Endothelial cell (in vitro differentiated cells): ENCODE measurements at places on chromosomes 11 and 22. TPM values are rescaled to one million over a fixed set of nuclear protein-coding genes. Genes with fewer than 3 reads are reported as not detected.

Gene FXYD2
- total RNA-seq, result not detected

Gene BTBD18
- total RNA-seq, result not detected

Gene RSF1
- 73.7 TPM for total RNA-seq

Gene SCGB1C1
- not detected for total RNA-seq

Gene CLP1
- 31.1 TPM for total RNA-seq

Gene TRABD
- total RNA-seq, result 33.1 TPM

Gene ABCC8
- not detected for total RNA-seq

Gene CD3G
- total RNA-seq, result not detected

Gene DDTL
- total RNA-seq, result 1.4 TPM

DNA sequence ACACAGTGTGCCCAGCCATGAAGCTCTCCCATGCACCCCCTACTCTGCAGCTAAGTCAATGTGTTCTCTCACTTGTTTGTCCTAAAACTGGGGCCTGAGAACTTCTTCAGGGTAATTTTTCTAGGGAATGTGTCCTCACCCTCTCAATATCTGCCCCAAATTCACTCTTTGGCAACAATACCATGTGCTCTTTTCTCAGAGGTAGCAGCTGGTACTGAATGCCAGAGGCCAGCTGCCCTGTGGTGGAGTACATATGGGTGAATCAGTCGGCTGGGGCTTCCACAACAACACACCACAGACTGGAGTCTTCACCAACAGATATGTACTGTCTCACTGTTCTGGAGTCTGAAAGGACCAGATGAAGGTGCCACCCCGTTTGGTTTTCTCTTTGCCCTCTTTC lies 97.7 kb upstream of the TOP3B start:
- no peak for DNase-seq

- no peak for DNase-seq
These were observed 154.7 kb downstream of the BLID start for GRCh38 chr11:121961321-121961801.

GRCh38 chr11:81373986-81374385 lies 1359.7 kb downstream of the FAM181B start:
- DNase-seq, result no peak

DNA sequence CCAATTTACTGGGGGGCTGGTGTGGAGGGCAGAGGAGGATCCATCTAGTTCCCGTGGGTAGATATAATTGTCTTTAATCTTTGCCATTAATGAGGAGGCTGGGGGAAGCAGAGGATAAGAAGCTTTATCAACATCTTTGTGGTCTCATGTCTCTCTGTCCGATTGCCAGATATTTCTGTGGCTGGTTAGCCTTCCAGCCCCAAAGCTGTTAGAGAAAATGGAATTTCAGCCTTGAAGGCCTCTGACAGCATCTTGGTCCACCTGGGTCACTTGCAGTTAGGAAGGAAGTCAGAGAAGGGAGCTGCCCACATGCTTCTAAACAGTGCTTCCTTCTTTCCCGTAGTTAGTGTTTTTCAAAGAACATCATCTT lies 56.9 kb downstream of the ABTB2 start:
- DNase-seq, result no peak

DNA sequence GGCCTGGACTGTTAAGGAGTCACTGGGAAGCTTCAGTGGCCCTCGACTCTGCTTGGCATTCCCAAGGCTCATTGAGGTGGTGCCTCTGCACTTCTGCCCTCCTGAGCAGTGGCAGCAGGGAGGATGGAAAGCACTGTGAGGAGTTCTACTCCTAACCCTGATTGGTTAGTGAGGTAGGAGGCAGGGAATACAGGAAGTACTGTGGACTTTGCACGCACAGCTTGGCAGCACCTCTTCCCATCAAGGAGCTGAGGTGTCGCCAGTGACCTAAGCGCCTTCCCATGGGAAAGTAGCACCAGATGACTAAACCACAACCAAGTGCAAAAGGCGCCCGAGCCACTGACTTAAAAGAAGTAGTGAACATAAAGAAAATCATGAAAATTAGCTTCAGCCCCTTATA lies 152.5 kb upstream of the CADM1 start:
- DNase-seq, result no peak

DNA sequence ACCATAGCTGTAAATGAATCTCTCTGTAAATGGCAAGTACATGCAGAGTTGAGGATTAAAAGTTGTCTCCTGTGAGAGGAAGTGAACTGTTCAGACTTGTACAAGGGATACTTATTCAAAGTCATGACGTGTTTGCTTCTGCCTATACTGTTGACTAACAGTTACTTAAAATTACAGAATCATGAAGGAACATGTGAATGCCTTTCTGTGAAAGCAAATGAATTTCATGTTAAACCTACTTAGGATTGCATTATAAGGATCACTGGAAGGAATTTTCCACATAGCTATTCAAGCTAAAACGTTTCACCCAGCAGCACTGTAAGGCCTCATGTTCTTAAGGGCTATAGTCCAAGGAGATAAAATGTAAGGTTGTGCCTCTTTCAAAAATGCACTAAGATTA lies 93.4 kb upstream of the BIRC3 start:
- DNase-seq, result no peak

- DNase-seq, result no peak
These were observed 85.0 kb upstream of the CLPB start for GRCh38 chr11:72519220-72519881.

DNA sequence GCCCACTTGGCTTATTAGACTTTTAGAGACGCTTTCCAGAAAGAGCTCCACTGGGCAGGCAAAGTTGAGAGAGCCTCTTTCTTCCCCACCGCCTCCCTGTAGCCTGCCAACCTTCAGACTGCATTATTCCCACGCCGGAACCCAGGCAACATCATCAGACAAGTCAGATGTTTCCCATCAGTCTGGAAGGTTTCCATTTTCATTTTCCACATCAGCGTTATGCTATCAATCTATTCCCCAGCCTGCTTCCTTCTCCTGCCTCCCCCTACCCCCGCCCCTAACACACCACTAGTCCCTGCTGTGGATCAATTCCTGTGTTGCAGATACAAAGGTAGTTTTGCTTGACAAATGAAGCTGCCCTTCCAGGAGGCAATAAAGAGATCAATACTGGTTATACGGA lies 184.8 kb downstream of the DSCAML1 start:
- DNase-seq, result no peak

GRCh38 chr11:60343094-60343704 lies 16.1 kb downstream of the MS4A6E start:
- DNase-seq, result no peak

DNA sequence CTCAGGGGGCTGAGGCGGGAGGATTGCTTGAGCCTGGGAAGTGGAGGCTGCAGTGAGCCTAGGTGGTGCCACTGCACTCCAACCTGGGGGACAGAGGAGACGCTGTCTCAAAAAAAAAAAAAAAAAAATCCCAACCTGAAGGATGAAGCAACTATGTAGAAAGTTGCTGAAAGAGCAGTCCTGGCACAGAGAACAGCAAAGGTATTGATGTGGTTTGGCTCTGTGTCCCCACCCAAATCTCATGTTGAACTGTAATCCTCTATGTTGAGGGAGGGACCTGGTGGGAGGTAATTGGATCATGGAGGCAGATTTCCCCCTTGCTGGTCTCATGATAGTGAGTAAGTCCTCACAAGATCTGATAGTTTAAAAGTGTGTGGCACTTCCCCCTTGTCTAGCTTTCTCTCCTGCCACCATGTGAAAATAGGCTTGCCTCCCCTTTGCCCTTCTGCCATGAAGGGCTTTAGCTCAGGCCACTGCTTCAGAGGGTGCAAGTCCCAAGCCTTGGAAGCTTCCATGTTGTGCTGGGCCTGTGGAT lies 10.7 kb upstream of the SERPING1 start:
- DNase-seq, result no peak

GRCh38 chr11:11084337-11084736 lies 226.5 kb upstream of the ZBED5 start:
- no peak for DNase-seq

GRCh38 chr11:63763496-63764339 lies 4.9 kb downstream of the ZFTA start:
- DNase-seq, result peak; percentile 35

DNA sequence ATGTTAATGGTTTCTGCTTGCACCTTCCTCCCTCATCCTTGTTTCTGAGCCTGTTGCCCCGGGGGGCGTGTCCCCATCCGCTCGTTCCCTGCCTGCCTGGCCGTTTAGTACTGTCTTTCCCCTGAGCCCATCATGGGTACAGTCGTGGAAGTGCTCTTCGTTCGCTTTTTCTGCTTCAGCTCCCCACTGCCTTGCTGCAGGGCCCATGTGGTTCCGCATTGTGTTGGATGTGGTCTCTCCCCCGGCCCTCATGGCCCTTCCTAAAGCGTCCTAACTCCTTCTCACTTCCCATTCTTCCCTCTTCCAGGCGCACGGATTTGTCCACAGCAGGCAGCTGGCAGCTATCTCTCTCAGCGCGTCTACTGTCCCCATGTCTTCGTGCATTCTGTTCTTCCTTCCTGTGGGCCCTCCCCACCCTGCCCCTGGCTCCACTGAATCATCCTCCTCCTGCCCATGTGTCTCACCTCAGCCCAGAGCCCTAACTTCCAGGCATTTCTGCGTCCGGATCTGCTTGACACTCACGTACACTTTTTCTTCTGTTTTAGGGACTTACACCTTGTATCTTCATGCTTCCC lies 98.1 kb downstream of the ZBTB16 start:
- no peak for DNase-seq

DNA sequence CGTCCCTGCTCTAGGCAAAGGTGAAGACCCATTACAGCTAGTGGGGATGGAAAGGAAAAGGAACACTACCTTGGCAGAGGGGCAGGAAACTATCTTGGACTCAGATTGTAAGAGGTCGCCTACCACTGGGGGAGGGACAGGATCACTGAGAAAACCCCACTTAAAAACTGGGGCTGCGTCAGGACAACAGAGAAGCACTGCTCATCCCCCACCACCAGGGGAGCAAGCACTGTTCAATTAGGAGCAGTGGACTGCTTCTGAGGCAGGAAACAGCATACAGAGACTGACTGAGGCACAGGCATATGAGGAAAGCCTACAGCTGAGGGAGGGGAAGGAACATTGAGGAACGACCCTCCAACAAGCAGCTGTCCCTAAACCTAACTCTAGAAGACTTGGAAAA lies 20.8 kb upstream of the DLAT start:
- DNase-seq, result peak; percentile 53

DNA sequence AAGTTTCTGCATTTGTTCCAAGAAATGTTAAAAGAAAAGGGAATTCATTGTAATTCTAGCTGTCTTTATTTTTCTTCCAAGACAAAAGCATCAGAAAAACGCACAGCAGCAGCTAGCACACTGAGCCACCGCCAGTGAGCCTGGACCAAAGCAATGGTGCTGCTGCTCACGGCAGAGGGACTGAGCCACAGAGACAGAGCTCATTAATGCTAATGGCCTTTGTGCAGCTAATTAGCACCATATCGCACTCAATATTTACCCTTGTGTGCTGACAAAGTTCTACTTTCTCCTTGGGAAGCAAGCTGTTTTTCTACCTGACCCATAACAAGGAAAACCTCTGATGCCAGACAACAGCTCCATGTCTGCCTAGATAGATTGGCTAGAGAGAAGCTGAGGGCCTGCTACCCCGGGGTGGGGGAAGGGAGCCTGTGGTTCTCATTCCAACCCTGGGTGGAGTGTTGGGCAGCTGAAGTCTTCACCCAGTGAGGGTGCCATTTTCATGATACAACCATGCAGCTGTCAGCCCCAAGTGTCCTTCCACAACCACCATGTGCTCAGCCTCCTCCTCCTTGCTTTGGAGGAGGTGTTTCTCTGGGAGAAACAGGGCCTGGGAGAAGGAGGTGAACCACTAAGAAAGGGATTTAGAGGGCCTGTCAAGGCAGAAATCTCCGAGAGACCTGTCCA lies 131.1 kb upstream of the NCAM1 start:
- DNase-seq, result no peak

- no peak for DNase-seq
These were observed 1.8 kb upstream of the SNU13 start for GRCh38 chr22:41690476-41690875.

- DNase-seq, result no peak
These were observed 17.9 kb downstream of the RBM4B start for GRCh38 chr11:66659763-66660162.

- no peak for DNase-seq
These were observed 15.5 kb downstream of the DGCR8 start for GRCh38 chr22:20095521-20095920.

DNA sequence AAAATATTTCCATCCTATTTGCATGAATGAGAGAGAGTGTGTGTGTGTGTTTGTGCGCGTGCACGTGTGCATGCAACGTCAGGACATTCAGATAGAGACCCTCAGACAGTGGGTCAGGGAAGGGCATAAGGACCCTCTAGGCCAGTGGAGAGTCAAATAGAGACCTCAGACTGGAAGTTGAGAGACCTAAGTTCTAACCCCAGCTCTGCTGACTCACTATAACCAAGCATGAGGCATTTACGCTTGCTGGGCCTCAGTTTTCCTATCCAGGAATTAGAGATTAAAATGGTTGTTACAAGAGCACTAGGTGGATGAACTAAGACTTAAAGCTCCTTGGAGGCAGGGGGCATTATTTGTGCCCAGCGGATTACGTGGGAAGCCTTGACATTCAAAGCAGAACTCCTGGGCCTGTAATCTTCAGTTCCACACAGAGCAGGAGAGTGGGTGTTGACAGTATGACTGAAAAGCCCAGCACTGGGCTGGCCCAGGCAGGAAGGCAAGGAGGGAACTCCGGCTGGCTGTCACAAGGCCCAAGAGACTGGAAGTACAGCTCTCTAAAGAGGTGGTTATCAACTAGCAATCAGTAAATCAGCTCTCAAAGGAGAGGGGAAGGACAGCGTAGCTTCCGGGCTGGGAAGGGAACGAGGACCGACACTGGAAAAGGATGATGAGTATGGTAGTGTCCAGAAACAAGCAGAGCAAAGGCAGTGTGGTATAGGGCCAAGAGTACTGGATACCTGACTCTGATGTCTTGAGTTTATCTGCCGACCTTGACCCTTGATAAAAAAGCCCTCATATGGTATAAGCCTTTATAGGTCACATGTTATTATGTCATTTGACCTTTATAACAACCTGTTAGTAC lies 9.2 kb downstream of the RHOG start:
- DNase-seq, result no peak

DNA sequence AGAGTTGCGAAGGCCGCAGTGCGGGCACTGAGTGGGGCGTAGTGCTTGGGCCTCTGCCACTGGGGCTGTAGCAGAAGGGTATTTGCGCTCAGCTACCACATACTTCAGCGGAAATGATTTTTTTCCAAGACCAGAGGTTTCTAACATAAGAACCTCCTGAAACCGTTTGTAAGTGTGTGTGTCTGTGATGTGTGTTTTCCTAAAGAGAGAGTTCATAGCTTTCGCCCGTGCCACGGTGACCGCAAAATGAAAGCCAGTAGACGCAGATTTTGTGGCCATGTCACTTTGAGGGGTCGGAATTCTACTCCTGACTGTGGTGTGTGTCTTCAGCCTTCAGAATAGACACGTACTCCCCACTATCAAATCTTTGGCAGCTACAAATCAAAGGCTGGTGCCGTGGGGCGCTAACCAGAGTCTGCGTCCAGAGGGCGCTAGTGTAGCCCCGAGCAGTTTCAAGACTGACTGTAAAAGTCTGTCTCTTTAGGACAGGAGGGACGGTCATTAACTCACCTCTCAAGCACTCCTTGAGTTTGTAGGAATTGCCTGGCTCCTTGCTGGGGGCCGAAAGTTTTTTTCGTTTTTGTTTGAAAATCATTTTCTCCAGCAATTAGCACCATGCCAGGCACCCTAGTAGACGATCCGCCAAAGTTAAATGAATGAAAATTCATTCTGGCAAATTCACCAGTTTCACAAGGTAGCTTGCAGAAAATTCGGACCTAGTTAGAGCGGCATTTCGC lies 2.5 kb upstream of the CALCA start:
- peak; percentile 78 for DNase-seq

GRCh38 chr11:33900159-33900840 lies 8.4 kb upstream of the LMO2 start:
- no peak for DNase-seq
